Stimulated activated CD8-positive, alpha-beta memory T cell treated with anti-CD3 and anti-CD28 coated beads, Interleukin-7, amount 100 ng/mL, for 48 hours (primary cell): ENCODE measurements at places on chromosomes 13 and 19.
A peak's percentile ranks its signal among the peaks of the same experiment; 100 is the strongest.

GRCh38 chr19:14437578-14438140 is 4.6 kb downstream of the PKN1 start:
- DNase-seq = no peak

- DNase-seq = no peak
Observed at GRCh38 chr19:40081411-40081810, 9.3 kb downstream of the ZNF780A start.

DNA sequence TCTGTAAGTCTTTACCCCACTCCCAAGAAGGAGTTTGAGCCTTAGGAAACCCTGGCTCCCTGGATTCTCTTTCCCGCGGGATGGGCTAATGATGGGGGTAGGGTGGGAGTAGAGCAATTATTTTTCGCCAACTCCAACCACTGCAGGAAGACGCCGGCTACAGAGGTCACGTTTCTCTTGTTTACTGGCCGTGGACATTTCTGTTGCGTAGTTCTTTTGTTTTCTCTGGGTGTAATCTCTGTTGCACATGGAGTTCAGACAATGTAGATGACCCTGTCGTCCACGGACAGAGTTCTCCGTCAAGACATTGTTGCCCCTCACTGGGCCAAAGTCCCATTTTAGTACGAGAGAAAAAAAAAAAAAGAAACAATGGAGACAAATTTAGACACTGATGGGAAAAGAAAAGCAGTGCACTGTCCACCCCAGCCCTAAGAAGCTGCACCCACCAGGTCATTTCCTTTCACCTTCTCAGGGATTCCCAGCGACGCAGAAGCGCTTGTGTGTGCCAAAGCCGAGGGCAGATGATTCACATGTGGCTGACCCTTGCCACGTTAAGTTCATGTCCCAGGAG is 133.9 kb upstream of the ARGLU1 start:
- DNase-seq = no peak

GRCh38 chr13:30904043-30904442 is 2.0 kb upstream of the MEDAG start:
- no peak for DNase-seq

DNA sequence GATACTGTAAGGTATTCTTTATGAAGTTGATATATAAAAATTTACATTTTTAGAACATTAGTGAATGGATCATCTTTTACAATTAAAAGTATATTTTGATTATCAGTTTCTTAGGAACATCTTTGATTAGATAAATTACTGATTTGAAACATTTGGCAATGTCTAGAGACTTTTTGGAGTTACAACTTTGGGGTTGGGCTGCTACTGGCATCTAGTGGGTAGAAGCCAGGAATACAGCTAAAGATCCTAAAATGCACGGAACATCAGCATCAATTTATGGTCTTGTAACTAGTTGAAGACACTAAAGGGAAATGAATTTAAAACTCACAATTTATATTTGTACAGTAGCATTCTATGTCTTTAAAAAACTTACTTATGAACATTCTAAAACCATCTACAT is 19.9 kb downstream of the POMP start:
- no peak for DNase-seq

DNA sequence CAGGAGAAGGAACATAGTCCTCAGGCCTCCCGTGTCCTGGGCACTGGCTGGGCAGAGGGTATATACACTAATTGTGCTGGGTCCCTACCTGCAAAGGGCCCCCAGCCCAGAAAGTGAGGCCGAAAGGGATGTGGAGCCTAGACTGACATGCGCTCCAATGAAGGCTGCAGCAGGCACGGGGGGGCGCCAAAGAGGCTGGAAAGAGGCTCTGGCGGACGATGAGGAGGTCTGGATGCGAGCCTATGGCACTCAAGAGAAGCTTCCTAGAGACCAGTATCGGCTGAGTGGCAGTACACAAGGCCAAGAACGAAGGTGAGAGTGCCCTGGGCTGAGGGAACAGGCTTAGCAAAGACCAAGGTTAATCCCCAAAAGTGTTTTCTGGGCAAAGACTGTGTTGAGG is 16.6 kb downstream of the VRK3 start:
- no peak for DNase-seq

DNA sequence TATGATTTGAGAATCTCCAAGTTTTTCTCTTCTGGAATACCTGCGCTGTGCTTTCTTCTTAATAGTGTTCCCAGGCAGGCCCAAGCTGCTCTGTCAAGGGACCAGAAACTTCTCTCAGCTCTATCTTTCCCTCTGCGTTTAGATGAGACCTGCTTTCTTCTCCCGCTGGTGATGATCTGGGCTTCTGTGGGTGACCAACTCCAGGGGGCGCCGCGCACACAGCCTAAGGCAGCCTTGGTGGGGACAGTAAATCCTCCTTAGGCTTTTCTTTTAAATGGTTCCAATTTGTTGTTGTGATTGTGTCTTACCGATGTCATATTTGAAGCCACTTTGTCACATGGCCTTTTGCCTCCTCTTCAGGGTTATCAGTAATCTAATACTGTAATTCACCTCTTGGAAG is 439.4 kb upstream of the KLF12 start:
- no peak for DNase-seq

DNA sequence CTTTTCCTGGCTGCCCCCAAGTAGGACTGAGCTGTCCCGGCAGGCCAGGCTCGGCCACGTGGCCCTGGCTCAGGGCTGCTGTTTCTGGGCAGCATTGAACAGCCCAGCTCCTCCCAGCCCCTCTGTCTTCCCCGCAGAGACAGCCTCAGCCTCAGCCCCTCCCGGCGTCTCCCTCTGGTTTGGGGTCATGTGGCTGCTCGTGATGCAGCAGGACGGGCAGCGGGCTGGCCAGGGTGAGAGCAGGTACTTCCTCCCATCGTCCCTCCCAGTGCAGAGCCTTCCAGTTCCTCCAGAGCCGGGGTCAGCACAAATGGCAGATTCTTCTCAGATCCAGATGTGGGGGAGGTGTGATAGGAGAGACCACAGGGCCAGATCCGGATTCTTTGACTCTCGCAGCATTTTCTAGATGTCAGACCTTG is 114.6 kb downstream of the KDM4B start:
- no peak for DNase-seq

DNA sequence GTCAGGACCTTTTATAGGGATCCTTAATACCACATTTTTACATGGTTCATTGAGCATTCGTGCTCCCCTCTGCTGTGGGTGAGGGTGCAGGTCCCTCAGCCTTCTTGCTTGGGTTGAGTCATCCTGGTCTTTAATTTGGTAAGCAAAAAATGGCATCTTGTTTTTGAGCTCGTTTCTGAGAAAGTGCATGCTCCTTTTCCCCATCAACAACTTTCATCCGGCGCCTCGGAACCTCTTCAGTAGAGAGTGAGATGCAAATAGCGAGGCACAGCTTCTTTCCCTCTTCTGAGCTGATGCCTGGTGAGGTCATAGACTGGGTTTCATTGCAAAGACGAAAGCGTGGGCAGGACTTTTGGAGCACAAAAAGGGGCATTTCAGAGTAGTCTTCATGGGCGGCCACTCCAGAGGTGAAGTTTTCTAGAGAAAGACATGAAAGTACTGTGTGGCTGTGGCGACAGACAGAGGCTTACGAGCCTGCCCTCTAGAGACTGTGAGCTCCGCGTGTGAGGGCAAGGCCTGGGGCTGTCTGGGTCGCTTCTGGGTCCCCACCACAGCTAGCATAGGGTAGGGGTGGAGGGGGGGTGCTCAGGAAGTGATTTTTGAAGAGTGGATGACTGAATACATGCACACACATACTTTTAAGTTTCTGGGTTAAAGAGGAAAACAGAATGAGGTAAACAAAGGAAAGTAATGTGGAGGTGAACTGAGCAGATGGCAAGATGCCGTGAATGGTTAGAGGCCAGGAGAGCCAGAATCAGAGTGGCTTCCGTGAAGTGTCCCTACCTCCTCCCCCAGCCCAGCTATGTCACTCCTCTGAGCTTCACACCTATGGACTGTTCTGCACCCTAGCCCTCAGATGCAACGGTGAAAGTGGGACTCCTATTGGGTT is 44.3 kb downstream of the BBC3 start:
- peak; percentile 89 for DNase-seq

DNA sequence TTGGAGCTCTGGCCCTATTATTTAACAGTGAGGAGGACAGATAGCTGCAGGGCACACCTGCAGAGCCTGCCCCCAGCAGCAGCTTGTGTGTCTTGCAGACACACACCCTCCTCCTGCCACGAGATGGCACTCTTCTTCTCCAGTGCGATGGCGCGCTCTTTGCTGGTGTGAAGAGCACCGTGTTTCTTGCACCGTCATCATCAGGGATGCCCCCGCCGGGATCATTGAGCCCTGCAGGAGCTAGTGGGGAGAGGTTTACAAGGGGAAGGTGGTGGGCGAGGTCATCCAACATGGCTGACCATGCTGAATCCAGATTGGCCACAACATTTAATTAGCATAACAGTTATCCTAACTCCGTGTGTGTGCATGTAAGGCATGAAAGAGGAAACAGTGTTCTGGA is 105.6 kb downstream of the RAB20 start:
- peak; percentile 33 for DNase-seq

DNA sequence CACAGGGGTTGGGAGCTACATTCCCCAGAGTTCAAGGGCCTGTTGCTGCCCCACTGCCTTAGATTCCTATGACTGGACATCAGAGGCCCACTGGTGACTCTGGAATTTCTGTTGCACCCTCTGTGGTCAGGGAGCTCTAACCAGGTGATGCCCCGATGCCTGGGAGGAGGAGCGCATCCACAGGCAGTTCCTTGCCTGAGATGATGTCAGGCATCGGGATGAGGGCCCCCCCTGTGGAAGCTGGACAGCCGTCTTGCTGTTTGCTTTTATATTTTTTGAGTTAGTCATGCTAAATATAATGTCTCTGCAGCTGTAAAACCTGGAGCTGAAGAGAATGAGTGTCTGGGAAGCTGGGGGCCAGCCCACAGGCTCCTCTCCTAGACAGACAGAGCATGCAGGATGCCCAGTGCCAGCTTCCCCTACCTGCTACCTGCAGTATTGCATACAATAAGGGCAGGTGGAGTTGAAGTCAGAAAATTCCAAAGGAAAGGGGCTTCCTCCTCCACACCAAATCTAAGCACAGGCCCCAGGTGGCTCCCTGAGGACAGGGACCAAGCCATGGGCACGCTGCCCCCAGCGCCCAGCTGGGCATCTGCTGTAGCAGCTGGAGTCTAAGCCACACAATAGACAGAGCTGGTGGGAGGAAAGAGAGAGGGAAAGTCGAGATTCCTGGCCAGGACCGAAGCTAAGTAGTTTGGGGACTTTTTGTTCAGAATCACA is 16.2 kb downstream of the COL4A2 start:
- no peak for DNase-seq

GRCh38 chr13:27276188-27276587 is 5.6 kb downstream of the RASL11A start:
- DNase-seq = no peak

DNA sequence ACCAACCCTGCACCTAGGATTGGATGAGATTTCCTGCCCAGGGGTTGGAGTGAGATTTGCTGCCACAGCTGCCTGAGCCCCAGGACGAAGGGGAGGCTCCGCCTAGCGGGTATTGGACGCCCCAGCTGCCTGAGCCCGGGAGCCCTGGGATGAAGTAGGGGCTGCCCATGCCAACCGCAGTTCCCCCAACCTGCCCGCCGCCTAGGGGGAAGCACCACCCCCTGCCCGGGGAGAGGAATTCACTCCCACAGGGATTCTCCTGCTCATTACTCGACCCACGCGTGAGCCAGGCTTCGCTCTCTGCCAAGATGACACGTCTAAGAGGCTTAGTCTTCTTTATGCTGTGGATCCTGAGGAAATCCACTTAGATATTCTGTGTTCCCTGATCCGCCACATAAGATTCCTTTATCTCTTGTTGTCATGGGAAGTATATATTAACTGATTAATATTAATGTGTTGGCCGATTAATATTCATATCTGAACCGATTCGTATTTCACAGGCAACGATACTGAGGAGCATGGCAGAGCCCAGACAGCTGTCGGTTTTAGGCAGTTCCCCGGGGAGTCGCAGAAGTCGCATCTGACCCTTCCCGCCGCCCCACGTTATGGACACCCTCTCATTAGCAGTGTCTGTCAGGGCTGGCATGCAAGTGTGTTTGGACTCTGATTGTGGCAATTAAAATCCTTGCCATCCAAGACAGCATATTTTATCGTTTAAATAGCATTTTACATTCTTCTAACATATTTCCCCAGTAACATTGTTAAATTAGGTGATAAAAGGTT is 44.5 kb upstream of the KCTD15 start:
- DNase-seq = no peak

- DNase-seq = no peak
Observed at GRCh38 chr19:39038098-39038497, 5.7 kb upstream of the FBXO27 start.

GRCh38 chr19:39175564-39175963 is 21.2 kb upstream of the NCCRP1 start:
- DNase-seq = no peak

GRCh38 chr19:40565910-40566495 is 10.7 kb upstream of the SHKBP1 start:
- DNase-seq = no peak

DNA sequence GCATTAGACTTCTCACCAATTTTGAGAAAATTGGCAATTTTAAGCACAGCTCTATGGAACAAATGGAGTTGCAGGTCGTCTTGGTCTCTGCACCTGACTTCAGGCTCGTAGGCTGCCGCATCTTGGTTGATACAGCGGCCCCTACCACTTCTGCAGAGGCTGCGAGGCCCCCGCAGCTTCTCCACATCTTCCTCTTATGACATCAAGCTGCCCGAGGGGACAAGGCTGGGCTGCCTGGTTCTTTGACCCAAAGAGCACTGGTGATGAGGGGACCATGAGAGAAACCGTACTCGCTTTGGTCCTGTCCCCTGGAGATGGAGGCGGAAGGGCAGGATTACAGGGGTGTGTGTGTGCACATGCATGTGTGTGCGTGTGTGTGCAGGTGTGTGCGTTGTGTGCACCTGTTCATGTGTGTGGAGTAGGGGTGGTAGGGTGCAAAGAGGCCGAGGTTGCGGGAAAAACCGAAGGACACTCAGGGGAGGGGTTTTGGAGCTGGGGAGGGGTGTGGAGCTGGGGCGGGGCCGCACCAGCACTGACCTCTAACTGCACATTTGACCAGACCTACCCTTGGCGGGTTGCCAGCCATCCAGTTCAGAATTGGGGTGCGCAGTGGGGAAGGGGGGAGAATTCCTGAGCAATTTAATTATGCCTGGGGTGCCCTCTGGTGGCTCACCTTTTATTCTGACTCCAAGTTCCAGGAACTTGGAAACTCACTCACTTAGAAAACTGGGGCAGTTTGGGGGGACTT is 65.1 kb upstream of the ARHGEF7 start:
- DNase-seq = no peak

DNA sequence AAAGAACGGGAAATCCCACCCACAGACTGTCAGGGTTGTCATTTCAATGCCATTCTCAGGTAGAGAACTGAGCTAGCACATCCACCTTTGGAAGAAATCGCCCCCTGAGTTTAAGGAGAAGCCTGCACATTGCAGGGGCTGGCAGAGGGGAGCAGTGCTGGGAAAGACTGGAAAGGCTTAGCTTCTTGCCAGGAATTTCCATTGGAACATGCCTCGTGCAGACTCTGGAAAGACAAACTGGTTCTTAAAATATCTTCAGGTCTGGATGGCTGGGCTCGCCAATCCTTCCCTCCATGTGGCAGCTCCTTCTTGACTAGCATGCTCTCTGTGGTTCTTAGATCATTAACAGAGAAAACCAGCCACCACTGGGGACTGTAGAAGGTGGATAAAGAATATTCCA is 414.1 kb downstream of the TSHZ3 start:
- no peak for DNase-seq

GRCh38 chr19:45769821-45770191 is 754 bp upstream of the SIX5 start:
- no peak for DNase-seq
